Epithelial cell of prostate (primary cell): ENCODE measurements at places on chromosomes 7 and 10.

- no peak for DNase-seq
Observed at GRCh38 chr10:16927546-16927945, 110.3 kb upstream of the RSU1 start.

GRCh38 chr7:21542891-21543527, at the start of gene DNAH11:
TSS of gene DNAH11 (plus strand) at chr7:21543039. CDS start at chr7:21543246, 207 bp downstream.
- DNase-seq: no peak

DNA sequence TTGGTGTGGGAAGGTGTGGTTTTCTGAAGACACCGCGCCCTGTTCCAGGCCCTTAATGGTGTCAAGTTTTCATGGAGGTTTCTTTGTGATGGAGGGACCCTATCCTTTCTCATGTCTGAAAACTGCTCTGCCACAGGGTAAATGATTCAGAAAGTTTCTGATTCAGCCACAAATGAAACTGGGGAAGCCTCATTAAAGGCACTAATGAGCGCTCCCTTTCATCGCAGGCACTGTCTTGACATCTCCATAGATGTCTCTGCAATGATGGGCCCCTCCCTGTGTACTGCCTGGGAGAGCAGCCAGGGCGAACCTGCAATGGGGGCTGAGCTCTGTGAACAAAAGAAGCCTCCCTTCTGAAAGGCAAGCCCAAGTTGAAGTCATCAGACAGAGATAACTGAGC, 355.3 kb downstream of the PRPF18 start:
- no peak for DNase-seq

DNA sequence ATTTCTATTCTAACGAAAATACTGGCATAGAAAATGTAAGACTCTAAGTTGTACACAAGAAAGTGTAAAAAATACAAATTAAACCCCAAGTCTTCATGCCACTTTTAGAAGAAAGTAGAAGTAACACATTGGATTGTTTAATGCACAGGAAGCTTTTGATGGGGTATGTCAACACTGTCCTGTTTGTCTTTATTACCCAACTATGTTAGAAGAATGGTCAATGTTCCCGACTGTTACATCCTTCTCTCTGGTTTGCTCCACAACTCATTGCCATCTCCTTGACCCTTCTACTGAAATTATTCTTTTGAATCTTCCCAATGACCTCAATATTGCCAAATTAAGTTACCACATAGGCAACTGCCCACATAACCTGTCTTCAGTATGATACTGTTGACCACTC, 35.8 kb downstream of the COL28A1 start:
- DNase-seq: no peak

GRCh38 chr10:132637477-132638129, 100.0 kb downstream of the INPP5A start:
- peak; percentile 8 for DNase-seq

- DNase-seq: peak; percentile 29
Observed at GRCh38 chr7:105487579-105488571, 34.2 kb downstream of the PUS7 start.

DNA sequence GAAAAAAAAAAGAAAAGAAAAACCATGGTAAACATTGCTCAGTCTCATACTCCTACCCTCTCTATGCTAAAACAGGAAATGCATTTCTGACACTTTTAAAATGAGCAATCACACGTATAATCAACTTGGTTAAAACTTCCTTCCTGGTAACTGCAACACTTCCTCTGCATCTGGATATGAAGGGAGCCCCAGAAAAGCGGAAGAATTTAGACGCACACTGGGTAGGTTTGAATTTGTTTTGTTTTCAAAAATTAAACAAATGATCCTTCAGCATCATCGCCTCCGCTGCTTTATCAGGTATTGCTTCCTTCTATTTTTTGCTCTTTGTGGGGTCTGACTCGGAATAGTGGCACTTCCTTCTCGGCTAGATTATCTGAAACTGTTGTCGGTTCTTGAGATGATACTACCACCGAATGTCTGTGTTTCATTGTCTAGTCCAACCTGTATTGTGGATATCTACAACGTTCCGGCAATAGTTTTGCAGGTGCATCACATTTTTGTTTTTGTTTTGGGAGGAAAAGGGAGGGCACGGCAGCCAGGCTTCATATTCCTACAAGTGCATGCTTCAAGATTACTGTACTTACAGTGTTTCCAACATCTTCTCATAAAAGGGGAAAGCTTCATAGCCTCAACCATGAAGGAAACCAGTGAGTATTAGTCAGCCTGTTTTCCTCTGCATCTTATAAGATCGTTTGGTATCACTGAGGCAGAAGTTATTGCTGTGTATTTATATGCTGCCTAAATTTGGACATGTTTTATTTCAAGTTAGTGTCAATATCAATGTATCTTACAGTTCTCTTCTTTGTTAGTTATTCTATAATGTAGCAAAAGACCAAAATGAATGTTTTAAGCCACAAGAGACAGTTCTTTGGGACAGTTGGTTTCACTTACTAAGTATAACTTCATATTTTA, at the start of gene PIK3CG:
Gene PIK3CG (plus strand): TSS at position 153 of the 912 bp plus-strand sequence. CDS start 2,280 bp downstream, outside the sequence.
- DNase-seq: no peak

DNA sequence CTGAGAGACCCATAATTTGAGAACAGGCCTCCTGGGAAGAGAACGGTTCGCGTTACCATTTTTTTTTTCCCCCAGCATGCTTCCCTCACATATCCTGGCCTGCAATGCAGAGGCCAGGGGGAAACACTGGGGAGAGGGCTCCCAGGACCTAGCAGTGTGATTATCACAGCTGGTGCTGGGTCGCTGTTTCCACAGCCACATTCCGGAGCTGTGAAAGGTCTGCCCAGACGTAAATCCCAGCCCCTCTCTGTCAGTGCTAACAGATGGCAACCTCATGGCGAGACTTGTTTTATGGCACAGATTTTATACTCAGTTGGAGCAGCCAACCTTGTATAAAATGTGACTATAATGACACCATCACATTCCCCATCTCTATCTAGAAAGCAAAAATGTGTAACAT, 150.5 kb downstream of the PLXDC2 start:
- no peak for DNase-seq

- no peak for DNase-seq
Observed at GRCh38 chr7:79664884-79665676, 211.6 kb upstream of the MAGI2 start.

GRCh38 chr7:32347244-32347828, 142.8 kb downstream of the LSM5 start:
- DNase-seq: no peak

DNA sequence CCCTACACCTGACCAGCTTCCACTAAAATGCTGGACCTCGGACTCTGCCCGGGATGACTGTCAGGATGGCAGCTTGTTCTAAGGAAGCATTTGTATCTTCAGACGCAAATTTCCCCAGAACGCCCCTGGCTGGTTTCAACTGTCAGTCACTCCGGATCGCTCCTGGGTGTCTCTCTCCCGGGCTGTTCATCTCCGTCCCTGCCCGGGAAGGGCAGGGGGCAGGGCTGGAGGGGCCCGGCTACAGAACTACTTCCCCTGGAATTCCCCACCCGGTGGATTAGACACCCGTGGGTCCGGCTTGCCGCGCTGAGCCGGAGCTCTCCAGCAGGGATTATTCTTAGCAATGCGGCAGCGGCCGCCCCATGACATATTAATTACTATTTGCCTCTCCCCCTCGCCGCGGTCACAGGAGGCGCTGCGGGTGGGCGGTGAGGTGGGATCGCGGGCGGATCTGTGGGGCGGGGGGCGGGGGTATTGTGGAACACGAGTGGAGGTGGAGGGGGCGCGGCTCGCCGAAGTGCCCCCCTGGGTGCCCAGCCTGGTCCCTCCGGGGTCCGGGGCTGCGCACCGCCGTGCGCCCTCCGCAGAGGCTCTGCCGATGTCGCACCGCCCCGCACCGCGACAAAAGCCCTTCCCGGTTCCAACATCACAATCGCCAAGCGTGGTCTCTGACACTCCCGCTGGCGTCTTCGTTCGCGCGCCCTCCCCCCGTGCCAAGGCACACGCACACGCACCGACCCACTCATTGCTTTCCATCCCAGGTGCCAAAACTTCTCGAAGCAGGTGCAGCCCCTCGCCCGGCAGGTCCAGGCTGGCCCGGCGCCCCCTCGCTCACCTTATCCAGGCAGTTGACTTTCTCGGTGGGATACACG, 276.1 kb upstream of the NEBL start:
- no peak for DNase-seq

GRCh38 chr10:46227571-46227935, 59.2 kb upstream of the ANTXRL start:
- DNase-seq: no peak

- no peak for DNase-seq
Observed at GRCh38 chr7:96836456-96836855, 126.8 kb upstream of the SEM1 start.

GRCh38 chr7:36288501-36288900, 101.2 kb upstream of the ANLN start:
- no peak for DNase-seq

- no peak for DNase-seq
Observed at GRCh38 chr10:55212051-55212450, 411.0 kb upstream of the PCDH15 start.

DNA sequence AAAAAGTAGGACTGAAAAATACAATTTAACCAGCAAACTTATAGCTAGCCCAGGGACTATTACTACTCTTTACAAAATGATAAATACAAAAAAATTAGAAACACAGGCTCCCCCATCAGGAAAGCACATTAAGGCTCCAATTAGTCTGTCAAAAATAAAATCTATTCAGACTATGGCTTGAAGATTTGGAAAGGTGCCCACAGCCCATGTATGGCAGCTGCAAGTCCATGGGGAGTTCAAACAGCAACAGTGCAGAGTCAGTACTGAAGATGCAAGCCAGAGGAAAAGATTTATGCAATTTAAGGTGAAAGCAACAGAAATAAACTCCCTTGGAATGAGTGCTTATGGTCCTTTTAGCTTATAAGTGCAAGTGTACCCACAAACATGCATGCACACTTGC, 29.7 kb downstream of the IMMP2L start:
- no peak for DNase-seq

GRCh38 chr7:109376576-109376975, 806.9 kb downstream of the DNAJB9 start:
- DNase-seq: no peak

GRCh38 chr7:47401611-47402570, 180.0 kb downstream of the TNS3 start:
- DNase-seq: no peak

DNA sequence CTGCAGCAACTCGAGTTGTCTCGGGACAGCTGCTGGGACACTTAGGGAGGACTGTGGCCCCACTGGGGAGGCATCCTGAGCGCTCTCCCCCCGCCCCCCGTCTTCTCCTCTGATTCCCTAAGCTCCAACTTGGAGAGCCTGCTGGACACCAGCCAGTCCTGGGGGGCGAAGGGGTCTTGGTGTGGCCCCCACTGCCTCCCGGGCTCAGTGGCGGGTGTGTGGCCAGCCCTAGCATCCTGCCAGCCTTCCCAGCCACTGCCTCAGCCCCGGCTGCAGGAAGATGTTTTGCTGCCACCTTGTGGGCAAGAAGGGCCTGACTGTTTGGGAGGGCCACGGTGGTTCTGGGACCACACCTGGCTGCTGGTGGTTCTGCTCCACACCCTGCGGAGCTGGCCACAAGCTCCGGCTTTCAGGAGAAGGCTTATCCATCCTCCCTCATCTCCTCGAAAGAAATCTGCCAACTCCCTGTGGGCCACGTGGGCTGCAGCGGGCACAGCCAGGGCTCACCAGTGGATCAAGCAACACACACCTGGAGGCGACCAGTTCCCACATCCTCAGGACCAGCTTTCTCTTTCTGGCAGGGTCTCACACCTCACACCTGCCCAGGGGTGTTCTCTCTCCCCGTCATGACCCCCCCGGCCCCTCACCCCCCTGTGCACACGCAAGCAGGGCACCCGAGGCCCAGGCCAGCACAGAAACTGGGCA, 24.8 kb downstream of the AGAP3 start:
- no peak for DNase-seq

GRCh38 chr7:7254908-7255307, 72.6 kb downstream of the C1GALT1 start:
- DNase-seq: no peak

DNA sequence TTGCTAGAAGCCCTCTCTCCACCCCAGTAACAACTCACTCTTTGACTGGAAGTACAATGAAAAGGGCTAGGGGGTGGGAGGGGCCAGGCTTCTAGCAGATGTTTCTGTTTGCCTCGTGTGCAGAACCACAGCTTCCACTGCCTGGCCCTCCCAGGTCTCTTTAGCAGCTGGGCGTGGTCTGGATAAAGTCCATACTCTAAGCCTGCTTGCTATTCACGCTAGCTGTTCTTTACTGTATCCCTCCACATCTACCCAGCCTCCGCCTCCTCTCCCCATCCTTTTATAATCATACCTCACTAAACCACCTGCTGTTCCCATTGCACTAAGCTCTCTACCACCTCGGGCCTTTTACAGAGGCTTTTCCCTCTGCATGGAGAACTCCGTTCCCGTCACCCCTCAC, 288.8 kb downstream of the CAMK1D start:
- DNase-seq: no peak

DNA sequence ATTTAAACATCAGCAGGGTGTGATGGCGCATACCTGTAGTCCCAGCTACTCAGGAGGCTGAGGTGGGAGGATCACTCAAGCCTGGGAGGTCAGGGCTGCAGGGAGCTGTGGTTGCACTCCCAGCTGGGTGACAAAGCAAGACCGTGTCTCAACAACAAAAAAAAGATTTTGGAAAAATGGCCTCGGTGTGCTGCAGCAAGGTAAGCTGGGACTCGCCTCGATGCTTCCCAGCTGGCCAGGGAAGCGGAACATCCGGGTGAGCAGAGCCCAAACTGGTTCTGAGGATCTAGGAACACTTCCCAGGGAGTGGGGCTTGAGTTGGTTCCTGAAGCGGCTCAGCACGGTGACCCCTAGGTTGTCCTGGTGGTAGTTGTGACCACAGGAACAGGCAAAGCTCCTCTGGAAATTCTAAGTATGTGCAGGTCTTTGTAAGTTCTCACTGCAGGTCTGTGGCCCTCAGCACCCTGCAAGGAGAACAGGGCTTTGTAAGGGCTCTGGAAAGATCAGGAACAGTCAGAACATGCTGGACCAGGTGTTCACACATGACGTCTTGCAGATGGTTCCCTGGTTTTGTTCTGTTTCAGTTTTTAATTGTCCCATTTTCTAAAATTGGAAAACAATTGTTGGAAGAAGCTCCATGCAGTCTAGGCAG, 38.6 kb upstream of the ZMIZ2 start:
- no peak for DNase-seq

- DNase-seq: no peak
Observed at GRCh38 chr7:91659096-91659495, 221.4 kb downstream of the MTERF1 start.

DNA sequence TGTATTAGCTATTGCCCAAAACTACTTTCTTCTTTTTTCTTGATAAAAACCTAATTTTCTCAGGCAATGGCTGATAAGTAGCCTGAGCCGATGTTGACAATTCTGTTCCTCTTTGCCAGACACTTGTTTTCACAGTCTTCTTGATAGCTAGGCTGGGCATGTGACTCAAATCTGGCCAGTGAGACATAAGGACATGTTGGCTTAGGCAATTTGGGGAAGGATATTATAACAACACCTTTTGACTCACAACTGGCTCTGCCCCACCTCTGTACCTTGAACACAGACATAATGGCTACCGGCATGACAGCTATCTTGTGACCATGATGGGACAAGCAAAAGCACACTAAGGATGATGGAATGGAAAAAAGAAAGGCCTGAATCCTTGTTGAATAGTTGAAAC, 72.9 kb upstream of the GPR22 start:
- peak; percentile 39 for DNase-seq

GRCh38 chr7:34107276-34107675, 201.9 kb downstream of the BMPER start:
- DNase-seq: no peak

- no peak for DNase-seq
Observed at GRCh38 chr10:127364034-127364433, 167.6 kb upstream of the INSYN2A start.

GRCh38 chr7:82810558-82811259, 352.0 kb downstream of the PCLO start:
- DNase-seq: no peak
